Bladder microvascular endothelial cell (primary cell): ENCODE measurements at places on chromosomes 2 and 18. TPM values are rescaled to one million over a fixed set of nuclear protein-coding genes. Genes with fewer than 3 reads are reported as not detected.

Gene DUSP2
- total RNA-seq = 0.49 and 0.63 TPM in 2 replicates

Gene APLF
- total RNA-seq = 2.1 and 8.1 TPM in 2 replicates

Gene UBR3
- 20.1 and 91.9 TPM in 2 replicates for total RNA-seq

Gene KHK
- total RNA-seq = 2.8 and 4.5 TPM in 2 replicates

Gene TTR
- not detected in 2 replicates for total RNA-seq

Gene CRYGC
- total RNA-seq = not detected in 2 replicates
